ENCODE measurements at places on chromosomes 7 and 10.

DNA sequence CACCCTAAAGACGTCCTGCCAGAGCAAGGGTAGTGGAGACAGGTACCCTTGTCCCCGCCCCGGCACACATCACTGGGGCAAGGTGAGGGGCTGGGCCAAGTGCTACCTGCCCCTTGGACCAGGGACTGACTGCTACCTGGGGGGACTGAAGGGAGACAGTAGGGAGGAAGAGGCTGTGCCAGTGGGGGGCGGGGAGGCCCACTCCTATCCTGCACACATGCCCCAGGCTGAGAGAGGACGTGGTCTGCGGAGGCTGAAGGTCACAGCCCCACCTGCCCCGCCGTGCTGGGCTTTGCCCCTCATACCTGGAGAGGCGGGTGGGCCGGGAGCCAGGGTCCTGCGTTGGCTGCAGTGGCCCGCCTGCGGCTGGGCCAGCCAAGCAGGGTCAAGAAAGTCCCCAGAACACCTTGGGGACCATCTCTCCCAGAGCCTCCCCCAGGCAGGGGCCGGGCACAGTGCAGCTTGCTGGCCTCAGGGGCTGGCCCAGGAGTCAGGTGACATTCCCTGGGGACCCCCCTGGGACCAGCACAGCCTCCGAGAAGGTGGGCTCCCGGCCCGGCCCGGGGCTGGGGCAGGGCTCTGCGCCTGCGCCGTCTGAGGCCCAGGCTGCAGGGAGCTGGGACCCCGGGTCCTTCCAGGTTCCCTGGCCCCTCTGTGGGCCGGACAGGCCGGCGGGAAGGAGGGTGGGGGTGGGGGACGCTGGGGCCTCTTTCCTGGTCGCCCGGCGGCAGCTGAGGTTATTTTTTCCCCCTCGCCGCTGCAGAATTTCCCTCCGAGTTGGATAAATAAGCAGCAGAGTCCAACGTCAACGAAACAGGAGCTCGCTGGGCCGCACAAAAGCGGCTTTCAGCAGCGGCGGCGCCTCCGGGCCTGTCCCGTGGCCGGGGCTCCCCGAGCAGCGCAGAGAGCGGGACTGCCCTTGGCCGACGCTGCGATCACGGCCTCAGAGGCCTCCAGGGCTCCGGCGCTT, 9.8 kb upstream of the FZD9 start:
- DNase-seq: no peak

- no peak for DNase-seq
These were observed 8.1 kb downstream of the IL2RA start for GRCh38 chr10:6053816-6054631.

GRCh38 chr7:1702652-1703051, 32.6 kb downstream of the ELFN1 start:
- DNase-seq: no peak

- no peak for DNase-seq
These were observed 151.5 kb upstream of the TARP start for GRCh38 chr7:38424750-38425463.

GRCh38 chr10:77832238-77832637, 94.3 kb downstream of the DLG5 start:
- no peak for DNase-seq

DNA sequence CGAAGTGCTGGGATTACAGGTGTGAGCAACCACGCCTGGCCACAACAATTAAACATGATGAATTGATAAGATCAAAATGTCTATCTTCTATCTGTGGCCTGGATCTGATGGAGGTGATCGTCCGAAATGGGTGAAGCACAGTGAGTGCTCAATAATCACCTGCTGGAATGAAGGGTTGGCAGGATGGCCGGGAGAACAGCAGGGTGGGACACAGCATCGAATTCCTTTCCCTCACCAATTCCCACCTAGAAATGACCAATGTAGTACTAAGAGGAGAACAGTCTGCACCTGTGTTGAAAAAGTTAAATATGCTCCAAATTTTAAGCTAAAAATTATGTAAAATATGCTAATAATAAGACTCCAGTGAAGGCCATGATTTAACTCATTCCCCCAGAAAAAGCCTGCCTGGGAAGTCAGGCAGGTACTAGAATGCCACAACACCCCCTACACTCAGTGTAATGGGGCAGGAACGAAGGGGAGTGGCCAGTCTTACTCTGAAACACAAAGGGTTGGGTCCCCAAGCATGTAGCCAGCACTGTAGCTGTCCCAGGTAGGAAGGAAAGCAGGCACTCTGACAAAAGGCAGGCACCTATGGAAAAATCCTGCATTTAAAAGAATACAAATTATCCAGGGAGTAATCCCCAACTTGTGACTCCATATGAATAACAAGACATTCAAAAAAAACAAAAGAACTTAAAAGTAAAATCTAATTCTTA, 110.3 kb downstream of the VPS41 start:
- no peak for DNase-seq

DNA sequence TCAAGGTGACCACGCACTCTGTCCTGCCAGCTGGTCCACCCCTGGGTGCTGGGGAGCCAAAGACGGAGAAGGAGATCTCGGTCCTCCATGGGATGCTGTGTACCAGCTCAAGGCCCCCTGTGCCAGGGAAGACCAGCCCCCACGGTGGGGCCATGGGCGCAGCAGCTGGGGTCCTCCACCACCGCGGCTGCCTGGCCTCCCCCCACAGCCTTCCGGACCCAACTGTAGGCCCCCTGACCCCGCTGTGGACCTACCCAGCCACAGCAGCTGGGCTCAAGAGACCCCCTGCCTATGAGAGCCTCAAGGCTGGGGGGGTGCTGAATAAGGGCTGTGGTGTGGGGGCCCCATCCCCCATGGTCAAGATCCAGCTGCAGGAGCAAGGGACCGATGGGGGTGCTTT, 5.4 kb downstream of the NYAP1 start:
- no peak for DNase-seq

DNA sequence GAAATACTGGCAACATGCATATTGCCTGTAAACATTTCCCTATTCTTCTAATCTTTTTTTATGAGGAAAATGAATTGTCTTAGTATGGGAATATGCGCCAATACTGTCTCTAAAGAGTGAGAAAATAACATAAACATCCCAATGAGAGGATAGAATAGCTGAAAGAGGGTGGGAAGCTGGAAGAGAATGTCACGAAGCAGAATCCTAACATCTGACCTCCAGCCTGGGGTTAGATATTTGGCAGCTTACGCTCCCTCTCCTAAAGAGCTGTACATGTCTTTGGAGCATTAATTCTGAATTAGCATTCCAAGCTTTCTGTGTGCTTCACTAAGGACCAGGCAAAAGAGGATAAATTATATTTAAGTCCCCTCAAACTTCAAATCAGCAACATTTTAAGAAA, 31.6 kb upstream of the SLC16A12 start:
- no peak for DNase-seq

GRCh38 chr7:36048141-36048901, 104.7 kb upstream of the EEPD1 start:
- DNase-seq: no peak

DNA sequence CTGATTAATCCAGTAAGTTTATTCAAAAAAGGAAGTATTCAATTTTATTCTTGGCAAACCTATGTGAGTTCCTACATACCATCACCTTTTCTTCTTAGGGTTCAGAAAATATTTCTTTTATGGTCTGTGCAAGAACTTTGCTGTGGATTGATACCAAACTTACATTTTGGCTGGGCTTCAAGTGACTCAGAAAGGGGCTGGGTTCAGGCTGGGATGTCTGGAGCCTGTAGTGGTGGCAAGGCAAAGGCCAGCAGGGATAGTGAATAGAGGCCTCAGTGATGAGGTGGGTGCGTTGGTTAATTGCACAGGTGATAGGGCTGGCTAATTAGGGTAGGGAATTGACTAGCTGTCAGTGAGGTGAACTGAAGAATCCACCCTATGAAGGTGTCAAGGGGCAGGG, 40.2 kb upstream of the ATXN7L1 start:
- DNase-seq: no peak

GRCh38 chr10:121583857-121584256, 14.4 kb downstream of the FGFR2 start:
- no peak for DNase-seq

DNA sequence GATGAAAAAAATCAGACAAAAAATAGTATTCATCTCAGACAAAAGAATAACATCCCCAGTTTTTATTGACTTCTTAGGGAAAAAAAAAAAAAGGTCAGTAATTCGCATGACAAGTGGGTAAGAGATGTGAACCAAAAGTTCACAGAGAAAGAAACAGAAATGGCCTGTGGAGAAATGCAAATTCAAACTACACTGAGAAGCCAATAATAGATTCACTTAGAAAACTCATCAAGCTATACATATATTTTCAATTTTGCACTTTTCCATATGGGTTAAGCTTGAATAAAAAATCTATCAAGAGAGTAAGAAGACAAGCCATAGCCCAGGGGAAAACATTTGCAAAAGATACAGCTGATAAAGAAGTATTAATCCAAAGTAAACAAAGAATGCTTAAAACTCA, 28.0 kb downstream of the HERC4 start:
- no peak for DNase-seq

DNA sequence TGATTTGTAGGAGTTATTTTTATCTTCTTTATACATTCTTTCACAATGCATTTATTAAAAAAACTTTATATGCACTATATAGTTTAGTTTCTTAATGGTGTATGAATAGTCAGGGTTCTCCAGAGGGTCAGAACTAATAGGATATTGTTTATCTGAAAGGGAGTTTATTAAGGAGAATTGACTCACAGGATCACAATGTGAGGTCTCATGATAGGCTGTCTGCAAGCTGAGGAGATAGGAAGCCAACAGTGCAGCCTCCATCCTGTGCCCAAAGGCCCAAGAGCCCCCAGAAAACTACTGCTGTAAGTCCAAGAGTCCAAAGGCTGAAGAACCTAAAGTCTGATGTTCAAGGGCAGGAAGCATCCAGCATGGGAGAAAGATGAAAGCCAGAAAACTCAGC, 192.8 kb upstream of the AHR start:
- no peak for DNase-seq

DNA sequence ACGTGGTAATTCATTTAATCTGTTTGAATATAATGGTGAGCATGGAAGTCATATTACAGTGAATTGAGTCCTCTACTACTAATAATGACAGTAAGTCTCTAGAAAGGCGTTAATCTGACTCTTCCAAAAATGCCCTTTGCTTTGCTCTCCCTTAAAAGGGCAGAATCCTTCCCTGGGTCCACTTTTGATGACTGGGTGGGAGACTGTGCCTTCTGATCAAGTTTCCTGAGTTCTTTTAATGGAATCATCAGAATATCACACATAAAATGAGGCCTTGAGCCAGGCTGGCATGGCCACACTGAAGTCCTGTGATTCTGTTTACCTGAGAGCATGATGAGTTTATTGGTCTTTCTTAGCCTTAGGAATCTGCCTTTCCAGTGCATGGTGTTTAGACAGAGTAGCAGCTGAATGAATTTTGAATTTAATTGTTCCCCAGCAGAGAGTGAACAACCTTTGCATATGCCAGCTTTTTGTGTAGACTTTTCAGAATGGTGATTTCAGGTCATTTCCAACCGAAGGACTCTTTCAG, 33.3 kb downstream of the PAPSS2 start:
- DNase-seq: no peak

- DNase-seq: peak; percentile 2
These were observed at the start of gene PON3 for GRCh38 chr7:95396136-95397032. Gene PON3, minus strand, starts transcription at chr7:95396375. Its CDS starts 25 bp downstream, at chr7:95396350.

- no peak for DNase-seq
These were observed 75.2 kb downstream of the TNS3 start for GRCh38 chr7:47506382-47507339.

GRCh38 chr7:130804220-130804619, 70.2 kb upstream of the KLF14 start:
- DNase-seq: no peak

- no peak for DNase-seq
These were observed 115.2 kb upstream of the TMEM168 start for GRCh38 chr7:112905413-112905812.

GRCh38 chr10:69757206-69757552, 44.5 kb upstream of the COL13A1 start:
- no peak for DNase-seq
